ENCODE measurements at places on chromosomes 12 and 14. TPM values are rescaled to one million over a fixed set of nuclear protein-coding genes. Genes with fewer than 3 reads are reported as not detected.

The TNFRSF1A gene
- polyA plus RNA-seq = 113 TPM

GRCh38 chr14:81209167-81209836 lies 11.5 kb downstream of the GTF2A1 start:
- DNase-seq = no peak

GRCh38 chr14:96747006-96747405 lies 50.2 kb upstream of the VRK1 start:
- no peak for DNase-seq

- DNase-seq = no peak
Observed at GRCh38 chr12:109914461-109914860, 14.4 kb downstream of the TCHP start.

- DNase-seq = no peak
Observed at GRCh38 chr12:68612202-68612601, 1.5 kb downstream of the RAP1B start.

DNA sequence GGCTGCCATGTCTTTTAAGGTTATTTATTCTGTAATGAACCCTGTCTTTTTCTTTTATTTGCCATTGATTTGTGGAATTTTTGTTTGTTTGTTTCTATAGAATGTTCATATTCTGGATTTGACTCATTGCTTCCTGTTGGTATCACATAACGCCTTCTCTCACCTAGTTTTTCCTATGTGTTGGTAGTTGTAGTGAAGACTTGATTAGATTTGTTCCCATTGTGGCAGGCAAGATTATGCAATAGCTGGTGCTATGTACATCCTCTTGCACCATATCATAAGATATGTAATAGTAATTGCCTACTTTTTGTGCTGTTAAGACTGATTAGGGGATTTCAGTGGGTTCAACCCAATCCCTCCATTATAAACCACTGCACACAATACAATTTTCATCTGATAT lies 3.9 kb upstream of the KRT6B start:
- no peak for DNase-seq

DNA sequence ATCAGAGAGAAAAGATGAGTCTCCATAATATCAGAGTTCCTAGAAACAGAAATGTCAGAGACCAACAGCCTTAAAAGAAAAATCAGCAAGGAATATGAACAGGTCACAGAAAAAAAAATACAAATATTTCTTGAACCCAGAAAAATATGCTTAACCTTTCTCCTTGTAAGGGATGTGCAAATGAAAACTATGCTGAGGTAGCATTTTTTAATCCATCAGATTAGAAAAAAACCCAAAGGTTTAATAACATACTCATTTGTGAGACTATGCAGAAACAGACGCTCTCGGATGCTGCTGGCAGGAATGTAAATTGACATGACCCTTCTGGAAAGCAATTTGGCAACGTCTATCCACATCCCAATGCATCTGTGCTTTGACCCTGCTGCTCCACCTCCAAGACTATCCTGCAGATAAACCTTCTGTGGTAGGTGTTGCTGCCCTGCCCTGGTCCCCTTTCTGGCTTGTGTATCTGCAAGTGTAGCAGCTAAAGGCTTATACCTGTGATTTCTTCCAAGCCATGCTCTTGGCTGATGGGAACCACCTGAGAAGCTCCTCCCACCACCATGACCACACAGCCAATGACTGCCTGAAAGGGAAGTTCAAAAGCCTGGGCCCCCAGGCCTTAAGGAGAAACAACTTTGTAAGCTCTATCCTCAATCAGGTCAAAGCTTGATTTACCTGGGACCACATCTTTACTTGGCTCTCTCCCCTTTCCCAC lies 49.4 kb downstream of the LTBP2 start:
- no peak for DNase-seq

All from foreskin keratinocyte (primary cell).